ENCODE measurements at places on chromosomes 2 and 18.
A peak's percentile ranks its signal among the peaks of the same experiment; 100 is the strongest.

GRCh38 chr2:227503433-227504406 is 31.8 kb downstream of the AGFG1 start:
- peak; percentile 84 for DNase-seq

DNA sequence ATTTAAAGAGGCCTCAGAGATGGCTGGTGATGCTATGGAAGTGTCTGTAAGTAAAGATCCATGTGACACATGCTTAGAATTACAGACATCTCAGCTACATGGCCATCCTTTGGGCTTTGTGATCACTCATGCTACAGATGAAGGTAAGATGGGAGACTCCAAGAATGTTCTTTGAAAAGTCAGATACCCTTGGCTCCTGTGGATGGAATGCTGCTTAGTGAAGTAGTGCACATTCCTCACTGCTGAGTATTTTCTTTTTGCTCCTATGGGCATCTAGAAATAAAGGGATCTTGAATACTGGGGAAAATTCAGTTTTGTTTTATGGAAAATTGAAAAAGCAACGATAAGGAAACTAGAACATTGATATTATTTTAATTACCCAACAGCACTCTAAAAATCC is 55.2 kb upstream of the REV1 start:
- DNase-seq: no peak

GRCh38 chr18:48441405-48441881 is 32.3 kb upstream of the ZBTB7C start:
- peak; percentile 16 for DNase-seq

GRCh38 chr2:65831509-65831908 is 399.1 kb upstream of the SPRED2 start:
- no peak for DNase-seq

- no peak for DNase-seq
These were observed 206.3 kb downstream of the AFF3 start for GRCh38 chr2:99936065-99936464.

DNA sequence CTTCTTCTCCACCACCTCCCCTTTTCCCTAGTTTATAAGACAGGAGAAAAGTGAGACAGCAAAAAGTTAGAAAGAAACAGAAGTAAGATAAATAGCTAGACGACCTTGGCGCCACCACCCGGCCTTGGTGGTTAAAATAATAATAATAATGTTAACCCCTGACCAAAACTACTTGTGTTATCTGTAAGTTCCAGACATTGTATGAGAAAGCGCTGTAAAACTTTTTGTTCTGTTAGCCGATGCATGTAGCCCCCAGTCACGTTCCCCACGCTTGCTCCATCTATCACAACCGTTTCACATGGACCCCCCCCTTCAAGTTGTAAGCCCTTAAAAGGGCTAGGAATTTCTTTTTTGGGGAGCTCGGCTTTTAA is 1.5 kb upstream of the BUB1 start:
- DNase-seq: no peak

DNA sequence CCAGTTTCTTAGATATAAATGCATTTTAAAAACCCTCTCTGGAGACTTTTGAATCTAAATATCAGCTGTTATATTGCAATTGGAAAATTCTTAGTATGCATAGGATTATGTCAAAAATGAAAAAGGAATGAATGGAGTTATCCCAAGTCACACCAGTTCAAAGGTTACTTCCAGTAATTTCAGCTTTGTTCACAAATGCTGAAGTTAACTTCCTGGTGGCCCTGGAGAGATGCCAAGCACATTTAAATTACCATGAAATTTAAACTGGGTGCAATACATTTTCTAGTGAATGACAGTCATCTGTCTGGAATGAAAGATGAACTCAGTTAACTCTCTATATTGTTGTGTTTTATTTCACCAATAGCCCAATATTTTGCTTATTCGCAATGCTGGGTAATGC is 753.9 kb downstream of the SUCLG1 start:
- DNase-seq: no peak

DNA sequence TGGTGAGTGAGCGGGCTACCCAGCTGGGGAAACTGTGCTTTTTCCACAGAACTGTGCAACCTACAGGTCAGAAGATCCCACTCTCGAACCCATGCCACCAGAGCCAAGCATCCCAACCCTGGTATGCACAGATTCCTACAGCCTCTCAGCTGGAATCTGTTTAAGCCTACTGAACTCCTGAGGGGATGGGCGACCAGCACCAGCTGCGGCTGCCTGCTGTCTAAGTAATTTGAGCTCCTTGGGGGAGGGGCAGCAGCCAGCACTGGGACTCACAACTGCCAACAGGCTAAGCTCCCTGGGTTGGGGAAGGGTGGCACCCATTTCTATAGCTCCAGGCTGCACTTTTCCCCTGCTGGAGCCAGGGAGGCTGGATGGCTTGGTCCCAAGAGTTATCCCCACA is 11.8 kb downstream of the CYP27C1 start:
- no peak for DNase-seq

- no peak for DNase-seq
These were observed 151.0 kb upstream of the NDUFV2 start for GRCh38 chr18:8951491-8951890.

GRCh38 chr2:238872026-238872425 is 24.1 kb downstream of the TWIST2 start:
- DNase-seq: no peak

GRCh38 chr2:36800381-36800780 is 103.9 kb downstream of the VIT start:
- no peak for DNase-seq

All from fibroblast of mammary gland (primary cell).